ENCODE measurements at places on chromosomes 4 and X.
A peak's percentile ranks its signal among the peaks of the same experiment; 100 is the strongest.

DNA sequence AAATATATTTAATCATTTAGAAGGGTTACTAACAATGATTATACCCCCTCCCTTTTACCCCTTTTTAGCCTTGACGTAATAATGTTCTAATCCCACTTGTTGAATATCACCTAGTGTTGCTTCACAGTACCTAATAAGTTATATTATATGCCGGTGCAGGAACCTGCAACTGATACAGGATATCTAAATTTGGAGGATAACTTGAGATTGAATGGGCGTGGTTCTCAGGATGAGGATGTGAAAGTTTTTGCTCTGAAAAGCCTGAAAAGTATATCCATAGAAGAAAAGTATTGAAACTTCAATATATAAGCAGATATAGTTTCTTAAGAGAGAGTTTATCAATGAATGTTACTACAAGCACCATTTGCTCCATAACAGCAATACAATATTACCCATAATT, 59.8 kb downstream of the ZNF711 start:
- no peak for DNase-seq

DNA sequence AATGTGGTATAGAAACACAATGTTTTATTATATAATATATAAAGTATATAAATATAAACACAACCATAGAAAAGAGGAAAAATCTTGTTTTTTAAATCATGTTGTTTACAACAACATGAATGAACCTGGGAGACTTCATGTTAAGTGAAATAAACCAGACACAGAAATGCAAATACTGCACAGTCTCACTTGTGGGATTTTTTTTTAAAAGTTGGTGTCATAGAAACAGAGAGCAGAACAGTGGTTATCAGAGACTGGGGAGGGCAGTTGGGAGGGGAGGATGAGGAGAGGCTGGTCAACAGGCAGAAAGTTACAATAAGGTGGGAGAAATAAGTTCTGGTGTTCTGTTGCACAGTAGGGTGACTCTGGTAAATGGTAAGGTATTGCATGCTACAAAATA, 57.1 kb downstream of the FREM3 start:
- DNase-seq = no peak

DNA sequence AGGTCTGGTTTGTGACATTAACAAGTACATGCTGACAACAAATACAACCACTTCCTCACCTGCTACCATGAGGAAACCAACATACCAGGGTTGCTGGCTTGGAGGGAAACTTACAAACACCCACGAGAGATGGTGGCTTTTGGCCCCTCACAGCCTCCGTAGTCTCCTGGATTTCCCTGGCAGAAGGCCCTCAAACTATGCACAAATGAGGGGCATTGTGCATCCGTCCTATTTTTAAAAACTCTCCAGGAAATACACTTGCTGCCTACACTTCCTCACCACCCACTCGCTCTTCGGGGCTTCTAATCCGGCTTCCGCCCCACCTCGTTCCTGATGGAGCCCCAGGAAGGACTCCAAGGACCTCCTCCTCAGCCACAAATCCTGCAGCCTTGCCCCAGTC, 355.0 kb upstream of the GATB start:
- no peak for DNase-seq

GRCh38 chrX:8673201-8673600, 58.7 kb downstream of the ANOS1 start:
- no peak for DNase-seq

DNA sequence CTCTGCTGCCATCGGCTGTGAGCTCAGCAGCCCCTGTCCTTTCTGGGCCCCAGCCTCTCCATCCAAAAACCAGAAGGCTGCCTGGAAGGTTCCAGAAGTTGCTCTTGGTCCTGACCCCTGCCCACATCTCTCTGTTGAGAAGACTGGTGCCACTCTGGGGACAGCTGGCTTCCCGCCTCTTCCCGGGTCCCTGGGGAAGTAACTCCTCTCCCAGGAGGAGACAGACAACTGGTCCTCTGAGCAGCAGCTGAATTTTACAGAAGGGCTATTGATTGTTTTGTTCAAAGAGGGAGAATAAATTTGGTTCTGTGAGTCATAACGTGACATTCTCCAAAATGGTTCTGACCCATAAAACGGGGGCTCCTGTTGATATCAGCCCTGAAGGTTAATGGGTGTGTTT, 61.2 kb downstream of the TRMT44 start:
- DNase-seq = no peak

GRCh38 chrX:72268597-72269365, 8.3 kb downstream of the RPS4X start:
- peak; percentile 92 for DNase-seq

- DNase-seq = no peak
These were observed 42.9 kb downstream of the RBM47 start for GRCh38 chr4:40586729-40587128.

DNA sequence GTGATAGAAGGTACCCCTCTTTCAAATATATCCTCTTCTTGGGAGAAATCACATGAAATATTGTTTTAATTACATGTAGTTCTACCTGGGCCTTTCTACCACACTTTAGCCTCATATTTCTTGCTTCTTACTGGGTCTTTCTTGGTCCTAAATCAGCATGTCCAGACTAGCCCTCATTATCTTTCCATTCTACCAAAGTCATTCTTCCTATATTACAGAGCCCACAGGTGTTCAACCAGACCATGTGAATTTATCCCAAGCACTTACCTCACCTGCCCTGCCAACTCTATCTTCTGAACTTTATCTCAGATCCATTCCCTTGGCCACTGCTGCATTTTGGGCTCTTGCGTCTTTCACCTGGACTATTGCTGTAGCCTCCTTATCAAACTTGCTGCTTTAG, 11.8 kb upstream of the SOWAHB start:
- no peak for DNase-seq

DNA sequence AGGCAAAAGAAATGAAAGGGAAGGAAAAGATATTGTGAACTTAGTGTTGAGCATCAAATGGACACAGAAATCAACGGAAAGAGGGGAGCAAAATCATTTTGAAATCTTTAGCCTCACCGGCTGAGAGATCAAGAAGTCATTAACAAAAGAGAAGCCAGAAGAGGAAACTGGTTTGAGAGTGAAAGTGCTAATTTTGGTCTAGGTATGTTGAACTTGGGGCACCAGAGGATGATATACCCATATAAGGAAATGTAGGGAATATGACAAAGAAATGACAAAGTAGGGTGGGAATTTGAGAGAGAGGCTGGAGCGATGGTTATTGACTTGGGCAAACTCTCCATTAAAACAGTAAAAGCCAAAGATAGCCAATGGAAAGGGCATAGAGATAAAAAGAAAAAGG, 183.4 kb upstream of the ATOH1 start:
- no peak for DNase-seq

DNA sequence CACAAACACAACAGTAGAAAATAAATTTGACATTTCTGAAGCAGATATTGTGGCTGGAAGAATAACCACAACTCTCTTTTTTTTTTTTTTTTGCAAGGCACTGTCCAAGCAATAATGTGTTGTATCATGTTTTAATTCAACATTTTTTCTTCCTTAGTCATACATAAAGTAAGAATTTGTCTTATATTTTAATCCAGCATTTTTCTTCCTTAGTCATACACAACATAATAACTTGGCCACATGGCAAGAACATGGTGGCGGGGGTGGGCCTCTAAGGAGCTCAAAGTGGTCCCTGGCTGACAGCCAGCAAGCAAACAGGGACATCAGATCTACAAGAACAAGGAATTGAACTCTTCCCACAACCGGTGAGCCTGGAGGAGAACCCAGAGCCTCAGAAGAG, 20.2 kb downstream of the FBXW7 start:
- peak; percentile 70 for DNase-seq

GRCh38 chrX:130896802-130897501, 6.1 kb downstream of the ENOX2 start:
- DNase-seq = no peak

GRCh38 chr4:126799971-126800574, 832.7 kb upstream of the INTU start:
- peak; percentile 68 for DNase-seq

GRCh38 chrX:9462456-9462855, 2.4 kb upstream of the TBL1X start:
- no peak for DNase-seq

DNA sequence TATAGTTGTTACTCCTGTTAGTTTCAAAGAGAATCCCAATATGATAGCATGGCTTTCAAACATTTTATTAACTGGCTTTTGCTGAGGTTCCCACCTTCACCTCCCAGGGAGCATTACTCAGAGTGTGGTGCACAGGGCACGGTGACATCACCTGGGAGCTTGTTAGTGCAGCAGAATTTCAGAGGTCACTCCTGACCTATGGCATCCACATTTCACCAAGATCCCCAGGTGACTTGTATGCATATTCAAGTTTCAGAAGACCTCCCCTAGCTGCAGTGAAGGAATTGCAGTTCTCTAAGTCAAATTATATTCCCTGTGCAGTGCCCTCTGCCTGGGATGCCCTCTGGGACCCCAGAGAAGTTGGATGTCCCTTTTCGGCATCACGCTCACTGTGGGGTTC, 29.7 kb upstream of the LNX1 start:
- DNase-seq = no peak

Measured in iris pigment epithelial cell (primary cell).